Muscle of back (tissue), 13 donors: ENCODE measurements at places on chromosomes 3 and 15. TPM values are rescaled to one million over a fixed set of nuclear protein-coding genes. Genes with fewer than 3 reads are reported as not detected.
A peak's percentile ranks its signal among the peaks of the same experiment; 100 is the strongest.

- peak; percentile 67 for DNase-seq
These were observed 252.3 kb upstream of the ARRDC4 start for GRCh38 chr15:97708252-97708651.

Gene NRG4
- 1.9 TPM for polyA plus RNA-seq

Gene ZDHHC19
- polyA plus RNA-seq = not detected

Gene NECTIN3
- 22.8 TPM for polyA plus RNA-seq
